Skeletal muscle cell (primary cell): ENCODE measurements at places on chromosomes 16 and 17.

GRCh38 chr17:41977991-41978390 is 11.4 kb downstream of the CNP start:
- no peak for DNase-seq

GRCh38 chr17:77383613-77384608 is 243.1 kb downstream of the SEC14L1 start:
- DNase-seq, result no peak

- DNase-seq, result no peak
These were observed 48.5 kb downstream of the RBFOX3 start for GRCh38 chr17:79562192-79562930.

- DNase-seq, result no peak
These were observed 244.8 kb downstream of the NTN1 start for GRCh38 chr17:9266031-9266680.
